ENCODE measurements at places on chromosomes 11 and 22.

- no peak for DNase-seq
These were observed 386.5 kb downstream of the SOX6 start for GRCh38 chr11:15969701-15970329.

- DNase-seq = no peak
These were observed 9.3 kb downstream of the SLC37A2 start for GRCh38 chr11:125072218-125072960.

DNA sequence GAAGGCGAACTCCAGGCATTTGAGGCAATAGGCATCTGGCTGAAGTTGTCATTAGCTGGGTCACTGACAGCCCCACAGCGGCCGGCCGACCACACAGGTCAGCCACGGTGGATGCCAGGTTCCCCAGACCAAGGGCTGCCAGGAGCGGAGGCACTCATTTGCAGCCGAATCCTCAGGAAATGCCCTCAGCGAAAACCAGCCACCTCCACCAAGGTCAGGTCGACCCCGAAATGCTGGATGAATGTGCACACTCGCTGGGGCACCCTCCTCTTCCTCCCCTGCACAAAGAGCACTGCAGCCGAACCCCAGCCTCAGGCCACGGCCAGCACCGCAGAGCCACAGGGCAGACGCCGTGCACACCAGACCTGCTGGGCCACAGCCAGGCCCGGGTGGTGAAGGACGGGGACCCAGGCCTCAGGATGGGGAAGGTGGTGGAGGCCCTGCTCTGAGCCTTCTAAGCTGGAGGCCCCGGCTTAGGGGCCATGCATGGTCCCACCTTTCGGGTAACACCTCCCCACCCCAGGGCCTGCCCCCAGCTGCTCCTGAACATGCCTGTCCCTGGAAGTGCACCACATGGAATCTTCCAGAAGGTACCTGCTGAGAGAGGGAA is 206.0 kb downstream of the BRD1 start:
- DNase-seq = no peak

GRCh38 chr22:41660416-41660815 is 28.3 kb downstream of the SNU13 start:
- no peak for DNase-seq

DNA sequence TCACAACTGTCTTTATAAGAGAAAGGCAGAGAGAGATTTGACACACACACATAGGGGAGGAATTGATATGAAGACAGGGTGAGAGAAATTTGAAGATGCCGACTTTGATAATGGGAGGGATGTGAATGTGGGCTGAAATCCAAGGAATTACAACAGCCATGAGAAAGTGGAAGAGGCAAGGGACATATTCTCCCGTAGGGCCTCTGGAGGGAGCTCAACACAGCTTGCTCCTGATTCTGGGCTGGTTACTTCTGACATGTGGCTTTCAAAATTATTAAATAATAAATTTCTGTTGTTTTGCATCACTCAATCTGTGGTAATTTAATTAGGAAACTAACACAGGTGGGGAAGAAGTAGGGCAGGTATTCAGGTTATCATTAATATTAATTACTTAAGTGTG is 282.9 kb downstream of the LUZP2 start:
- DNase-seq = no peak

DNA sequence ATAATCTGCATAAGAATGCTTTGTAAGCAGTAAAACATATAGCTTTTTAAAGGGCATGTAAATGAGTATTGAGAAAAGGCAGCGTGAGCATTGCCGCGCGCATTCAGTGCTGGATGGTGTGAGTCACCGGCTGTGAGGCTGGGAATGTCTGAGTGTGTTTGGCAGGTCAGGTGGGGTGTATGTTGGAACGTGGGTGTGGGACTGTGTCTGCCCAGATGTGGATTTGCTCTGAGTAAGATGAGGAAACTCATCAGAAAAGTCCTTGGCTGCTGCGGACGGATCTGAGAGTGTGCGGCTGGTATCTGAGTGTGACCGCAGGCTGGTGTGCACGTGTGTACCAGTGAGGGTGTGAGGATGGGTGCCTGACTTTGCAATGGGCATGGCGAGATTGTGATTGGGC is 66.2 kb upstream of the NECTIN1 start:
- DNase-seq = no peak

GRCh38 chr11:10208131-10208575 is 85.9 kb downstream of the SBF2 start:
- no peak for DNase-seq

DNA sequence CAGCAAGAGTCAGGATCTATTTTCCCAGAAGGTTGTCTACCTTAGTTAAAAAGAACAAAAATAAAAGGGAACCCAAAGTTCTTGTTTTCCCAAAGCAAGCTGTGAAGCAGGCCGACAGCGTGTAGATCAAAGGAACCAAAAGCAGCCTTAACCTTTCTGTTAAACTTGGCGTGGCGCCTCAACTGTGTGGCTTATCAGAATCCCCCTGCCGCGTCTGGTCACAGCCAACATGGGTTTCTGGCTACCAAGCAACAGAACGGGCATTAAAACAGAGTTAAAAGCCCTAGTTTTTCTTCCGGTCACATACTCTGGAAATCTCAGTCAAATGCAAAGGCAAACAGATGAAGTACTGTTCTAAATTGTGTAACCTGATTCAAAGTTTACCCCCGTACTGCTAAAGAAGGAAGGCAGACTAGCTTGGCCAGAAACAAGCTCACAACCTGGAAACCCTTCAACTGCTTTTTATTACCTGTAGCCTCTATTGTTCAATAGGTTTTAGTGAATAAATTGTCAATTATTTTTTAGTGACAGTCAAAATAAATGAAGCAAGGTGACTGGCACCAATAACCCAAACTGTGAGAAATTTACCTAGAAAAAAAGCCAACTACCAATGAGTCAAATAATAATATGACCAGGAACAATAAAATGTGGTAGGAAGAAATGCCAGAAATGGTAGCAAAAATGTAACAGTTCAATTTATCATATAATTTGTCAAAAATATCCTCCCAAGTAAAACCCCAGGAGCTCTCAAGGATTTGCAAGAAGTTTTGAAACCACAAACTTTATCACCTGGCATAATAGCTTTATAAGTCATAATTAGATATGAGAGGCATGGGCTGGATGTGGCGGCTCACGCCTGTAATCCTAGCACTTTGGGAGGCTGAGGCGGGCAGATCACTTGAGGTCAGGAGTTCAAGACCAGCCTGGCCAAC is 21.4 kb downstream of the CHKA start:
- DNase-seq = no peak

DNA sequence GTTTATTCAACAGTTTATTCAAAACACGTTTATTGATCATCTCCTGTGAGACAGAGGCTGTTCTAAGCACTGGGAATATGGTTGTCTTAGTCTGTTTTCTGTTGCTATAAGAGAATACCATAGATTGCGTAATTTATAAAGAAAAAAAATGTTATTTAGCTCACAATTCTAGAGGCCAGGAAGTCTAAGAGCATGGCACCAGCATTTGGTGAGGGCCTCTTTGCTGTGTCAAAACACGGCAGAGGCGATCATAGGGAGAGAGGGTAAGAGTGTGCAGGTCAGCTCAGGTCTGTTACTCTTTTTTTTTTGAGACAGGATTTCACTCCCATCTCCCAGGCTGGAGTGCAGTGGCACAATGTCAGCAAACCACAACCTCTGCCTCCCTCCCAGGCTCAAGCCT is 5.2 kb upstream of the IL17RA start:
- DNase-seq = no peak

DNA sequence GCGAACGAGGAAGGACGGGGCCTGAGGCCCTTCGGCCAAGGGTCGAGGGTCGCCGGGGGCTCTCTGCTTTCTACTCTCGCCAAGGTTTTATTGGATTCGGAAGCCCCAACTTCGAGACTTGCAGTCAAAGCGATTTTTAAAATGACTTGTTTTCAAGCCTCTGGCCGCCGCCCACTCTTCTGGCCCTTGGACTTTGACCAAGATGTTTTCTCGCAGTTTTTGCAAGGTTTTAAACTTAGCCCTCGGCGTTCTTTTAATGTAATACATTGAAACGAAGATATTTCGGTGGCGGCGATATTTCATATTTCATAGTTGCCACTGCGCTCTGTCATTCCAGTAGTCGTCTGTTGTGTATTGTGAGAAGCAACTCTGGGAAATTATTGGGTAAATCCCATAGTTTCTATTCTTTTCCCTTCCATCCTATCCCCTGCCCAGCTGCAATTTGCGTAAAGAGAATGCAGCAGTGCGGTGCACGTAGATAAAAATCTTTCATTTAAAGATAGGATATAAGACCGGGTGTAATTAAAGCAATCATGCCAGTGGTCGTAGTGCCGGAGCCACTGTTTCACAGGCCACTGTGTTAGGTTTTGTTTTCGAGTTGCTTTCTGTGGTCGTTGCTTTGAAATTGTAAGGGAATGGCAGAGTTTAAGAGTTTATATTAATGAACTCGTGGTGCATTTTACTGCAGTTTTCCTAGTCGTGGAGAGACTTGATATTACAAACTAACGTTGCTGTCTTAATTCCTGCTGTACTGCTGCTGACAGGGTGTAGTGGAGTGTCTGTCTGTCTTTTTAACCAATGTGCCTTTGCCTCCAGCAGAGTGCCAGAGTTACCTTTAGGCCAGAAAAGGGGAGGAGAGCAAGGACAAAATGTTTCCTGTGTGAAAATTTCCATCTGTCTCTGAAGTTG is 702 bp downstream of the BIRC2 start:
- DNase-seq = no peak

- DNase-seq = no peak
These were observed 30.8 kb downstream of the CD44 start for GRCh38 chr11:35169754-35170153.

DNA sequence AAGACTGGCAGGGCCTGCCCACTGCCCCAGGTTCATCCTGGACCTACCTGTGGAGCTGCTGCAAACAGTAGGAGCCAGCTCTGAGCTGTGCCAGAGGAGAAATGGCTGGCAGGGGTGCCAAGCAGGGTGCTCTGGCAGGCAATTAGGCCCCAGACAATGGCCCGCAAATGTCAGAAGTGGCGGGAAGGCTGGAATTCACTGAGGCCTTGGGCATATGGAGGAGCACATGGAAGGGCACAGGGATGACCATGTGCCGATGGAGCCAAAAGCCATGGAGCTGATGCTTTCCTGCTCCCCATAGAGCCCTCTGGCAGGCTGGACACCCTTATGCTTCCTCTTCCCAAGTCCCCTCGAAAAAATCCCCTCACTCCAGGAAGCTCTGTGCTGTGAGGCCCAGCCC is 62.0 kb downstream of the BUD13 start:
- DNase-seq = no peak

GRCh38 chr11:71138737-71139425 is 113.5 kb downstream of the SHANK2 start:
- no peak for DNase-seq

DNA sequence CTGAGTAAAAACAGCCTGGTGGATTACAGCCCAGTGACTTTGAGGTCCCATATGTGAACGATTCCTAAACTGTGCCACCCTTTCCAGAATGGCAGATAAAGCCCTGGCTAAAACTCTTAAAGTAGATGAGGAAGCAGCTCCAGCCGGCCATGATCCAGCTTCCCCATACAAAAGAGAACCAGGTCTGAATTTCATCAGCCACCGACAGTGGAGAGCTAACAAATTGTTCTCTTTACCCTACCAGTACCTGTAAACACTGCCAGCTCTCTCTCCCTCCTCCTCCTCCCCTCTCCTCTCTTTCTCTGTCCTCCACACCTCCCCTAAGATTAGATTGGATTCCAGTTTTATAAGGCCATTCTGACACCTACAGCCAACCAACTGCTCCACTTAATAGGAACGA is 176.9 kb downstream of the DSCAML1 start:
- no peak for DNase-seq
